ENCODE measurements at places on chromosomes 16 and 17.

DNA sequence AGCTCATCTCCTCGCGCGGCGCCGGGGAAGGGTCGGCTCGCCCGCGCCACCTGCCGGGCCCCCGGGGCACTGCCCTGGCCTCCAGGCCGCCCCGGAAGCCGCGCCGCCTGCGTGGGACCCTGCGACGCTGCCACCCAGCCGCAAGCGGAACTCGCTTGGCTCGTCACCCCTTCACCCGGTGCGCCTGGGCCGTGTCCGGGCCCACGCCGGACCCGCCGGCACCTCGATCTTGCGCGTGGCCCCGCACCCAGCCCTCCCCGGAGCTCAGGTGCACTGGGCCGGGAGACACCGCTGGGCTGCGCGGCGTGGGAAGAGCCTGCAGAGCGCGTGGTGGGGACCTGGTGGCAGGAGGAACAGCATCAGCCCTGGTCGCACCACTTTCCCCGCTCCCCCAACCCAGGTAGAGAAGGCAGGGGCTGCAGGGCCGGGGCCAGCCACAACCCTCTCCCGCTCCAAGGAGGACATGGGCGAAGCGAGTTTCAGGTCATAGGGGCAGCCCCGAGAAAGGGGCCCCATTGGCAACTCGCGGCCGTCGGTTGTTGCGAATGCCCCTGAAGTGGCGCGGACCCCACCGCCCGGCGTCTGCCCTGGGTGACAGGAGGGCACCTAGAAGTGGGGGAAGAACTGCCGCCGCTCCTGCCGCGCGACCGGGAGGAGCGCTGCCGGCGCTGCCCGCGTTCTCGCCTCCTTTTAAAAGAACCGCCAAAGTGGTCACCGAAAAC lies 363 bp upstream of the MIF4GD start:
- peak; percentile 86 for DNase-seq

DNA sequence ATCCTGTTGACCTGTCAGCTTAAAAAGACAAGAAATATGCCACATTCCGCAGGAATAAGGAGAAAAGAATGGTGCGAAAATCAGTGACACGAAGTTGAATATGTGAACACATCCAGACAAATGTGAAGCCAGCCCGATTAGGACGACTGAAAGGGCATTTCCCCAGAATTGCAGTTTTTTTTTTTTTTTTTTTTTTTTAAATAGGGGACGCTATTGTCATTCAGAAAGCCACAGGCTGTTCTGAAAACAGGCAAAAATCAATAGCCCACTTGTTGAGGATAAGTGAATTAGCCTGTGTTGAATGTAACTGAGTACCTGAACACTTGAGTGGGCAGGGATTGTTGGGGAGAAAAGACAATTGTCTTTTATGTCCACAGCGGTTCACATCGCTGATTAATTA lies 507.1 kb downstream of the WWOX start:
- DNase-seq: no peak

GRCh38 chr16:20107083-20107482 lies 33.4 kb upstream of the GPR139 start:
- no peak for DNase-seq

- DNase-seq: no peak
Measured at GRCh38 chr17:27980043-27980442, 62.4 kb upstream of the NLK start.

GRCh38 chr17:77942112-77942988 lies 16.2 kb upstream of the TNRC6C start:
- no peak for DNase-seq

GRCh38 chr17:12429116-12429515 lies 236.6 kb upstream of the MYOCD start:
- DNase-seq: no peak

DNA sequence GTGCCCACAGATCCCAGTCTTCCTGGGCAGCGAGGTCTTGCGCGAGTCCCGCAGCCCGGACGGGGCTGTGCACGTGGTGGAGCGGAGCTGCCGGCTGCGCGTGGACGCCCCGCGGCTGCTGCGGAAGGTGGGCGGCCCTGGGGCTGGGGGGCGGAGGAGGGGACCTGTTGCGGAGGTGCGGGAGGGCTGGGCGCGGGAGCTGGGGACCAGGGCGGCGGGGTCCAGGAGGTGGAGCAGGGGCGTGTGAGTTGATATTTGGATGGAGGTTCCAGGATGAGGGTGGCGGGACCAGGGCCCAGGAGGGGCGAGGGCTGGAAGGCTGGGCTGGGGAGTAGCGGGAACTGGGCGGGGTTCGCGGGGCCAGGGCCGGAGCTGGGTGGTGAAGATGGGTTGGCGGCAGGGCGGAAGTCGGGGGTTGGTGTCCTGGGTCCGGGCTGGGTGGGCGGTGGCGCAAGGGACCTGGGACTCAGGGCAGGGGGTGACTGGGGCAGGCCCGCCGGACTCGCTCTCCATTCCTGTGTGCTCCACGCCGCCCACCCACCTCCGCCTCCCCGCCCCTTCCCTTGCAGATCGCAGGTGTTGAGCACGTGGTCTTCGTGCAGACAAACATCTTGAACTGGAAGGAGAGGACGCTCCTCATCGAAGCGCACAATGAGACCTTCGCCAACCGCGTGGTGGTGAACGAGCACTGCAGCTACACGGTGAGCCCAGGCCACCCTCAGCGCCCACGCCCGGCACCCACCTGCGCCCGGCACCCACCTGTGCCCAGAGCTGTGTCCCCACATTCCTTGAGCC lies 29.6 kb downstream of the SEC14L5 start:
- no peak for DNase-seq

DNA sequence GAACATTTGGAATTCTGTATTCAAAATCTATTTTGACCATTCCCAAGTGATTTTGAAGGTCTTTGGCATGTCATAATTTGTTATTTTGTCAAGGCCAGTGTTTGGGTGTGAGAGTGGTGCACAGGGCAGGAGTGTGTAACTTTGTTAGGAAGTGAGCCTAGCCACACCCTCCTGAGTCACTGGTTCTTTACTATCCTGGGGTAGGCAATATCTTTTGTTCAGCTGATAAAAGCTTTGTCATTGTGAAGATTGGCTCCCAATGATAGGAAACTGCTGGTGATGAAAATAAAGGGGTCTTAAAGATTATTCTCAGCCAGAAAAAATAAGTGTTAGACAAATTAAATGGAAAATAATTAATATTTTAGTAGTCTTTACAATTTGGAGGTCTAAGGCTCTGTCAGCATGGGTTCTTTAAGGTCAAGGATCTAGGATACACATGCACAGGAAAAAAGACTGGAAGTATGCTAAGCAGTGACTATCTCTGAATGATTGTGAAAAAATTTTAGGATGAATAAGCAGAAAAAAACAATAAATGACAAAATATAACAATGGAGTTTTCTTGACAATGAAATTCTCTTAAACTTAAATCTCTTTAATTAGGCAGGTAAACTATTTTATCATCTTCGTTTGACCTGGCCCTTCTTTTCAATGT lies 5.1 kb downstream of the UBN1 start:
- no peak for DNase-seq

- no peak for DNase-seq
Measured at GRCh38 chr17:10156599-10156947, 41.8 kb downstream of the GAS7 start.

DNA sequence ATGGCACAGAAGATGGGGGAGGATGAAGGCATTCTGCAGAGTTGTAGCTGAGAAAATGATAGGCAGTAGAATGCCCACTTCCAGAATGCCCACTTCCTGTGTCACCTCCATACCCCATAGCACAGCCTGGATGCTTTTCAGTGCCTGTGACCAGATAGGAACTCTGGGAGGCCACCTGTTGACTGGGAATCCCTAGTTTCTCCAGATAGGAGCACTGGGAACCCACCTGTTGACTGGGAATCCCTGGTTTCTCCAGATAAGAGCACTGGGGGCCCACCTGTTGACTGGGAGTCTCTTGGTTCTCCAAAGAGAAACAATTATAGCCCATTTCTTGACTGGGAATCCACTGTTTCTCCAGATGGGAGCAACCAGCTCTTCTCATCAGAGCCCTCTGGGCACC lies 11.6 kb downstream of the CPHXL start:
- DNase-seq: no peak

GRCh38 chr17:77695386-77695785 lies 263.1 kb upstream of the TNRC6C start:
- no peak for DNase-seq

DNA sequence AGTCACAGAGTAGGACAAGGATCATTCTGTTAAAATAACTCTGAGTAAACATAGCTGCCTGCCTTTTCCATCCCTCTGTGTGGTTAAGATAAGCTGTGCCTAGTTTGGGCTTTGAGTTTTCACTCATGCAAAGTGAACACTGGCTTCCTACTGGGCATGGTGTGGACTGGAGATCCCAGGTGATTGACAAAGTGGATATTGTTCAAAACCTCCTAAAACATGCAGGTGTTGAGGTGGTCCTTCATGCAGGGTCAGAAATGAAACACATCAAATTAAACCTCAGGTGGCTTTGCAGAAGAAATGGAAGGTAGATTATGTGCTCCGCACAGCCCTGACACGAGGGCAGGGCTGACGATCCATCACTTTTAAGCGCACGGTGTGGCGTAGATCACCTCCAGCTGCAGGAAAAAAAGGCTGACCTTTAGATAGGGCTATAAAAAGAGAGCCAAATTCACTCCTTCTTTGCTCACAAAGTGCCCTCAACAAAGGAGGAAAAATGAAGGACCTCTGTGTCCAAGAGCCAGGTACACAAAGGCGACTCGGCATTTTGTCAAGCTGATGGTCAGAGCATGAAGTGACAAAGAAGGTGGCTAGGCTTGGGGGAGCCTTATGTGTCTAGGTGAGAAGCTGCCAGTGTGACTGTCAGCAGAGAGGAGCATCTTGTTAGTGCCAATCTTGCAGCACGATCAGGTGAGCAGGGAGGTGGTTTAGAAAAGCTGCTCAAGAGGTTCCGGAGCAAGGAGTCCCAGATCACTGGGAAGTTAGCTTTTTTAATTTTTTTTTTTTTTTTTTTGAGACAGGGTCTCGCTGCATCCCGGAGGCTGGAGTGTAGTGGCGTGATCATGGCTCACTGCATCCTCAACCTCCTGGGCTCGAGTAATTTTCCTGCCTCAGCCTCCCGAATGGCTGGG lies 19.9 kb upstream of the ITPRIPL2 start:
- DNase-seq: no peak

DNA sequence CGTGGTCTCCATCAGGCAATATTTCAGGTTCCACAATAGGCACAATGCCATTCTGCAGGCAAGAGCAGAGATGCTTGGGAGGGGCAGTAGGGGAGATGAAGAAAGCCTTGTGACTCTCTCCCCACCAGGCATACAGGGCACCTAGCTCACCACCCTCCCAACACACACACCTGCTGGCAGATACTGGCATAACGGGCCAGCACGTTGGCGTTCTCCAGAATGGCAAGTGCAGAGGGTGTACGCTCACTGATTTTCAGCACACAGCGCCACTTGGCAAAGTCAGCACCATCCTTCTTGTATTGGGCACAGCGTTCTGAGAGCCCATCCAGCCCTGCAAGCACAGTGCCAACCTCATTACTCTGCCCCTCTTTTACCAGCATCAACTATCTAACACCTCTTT lies 2.2 kb downstream of the ALDOC start:
- no peak for DNase-seq

DNA sequence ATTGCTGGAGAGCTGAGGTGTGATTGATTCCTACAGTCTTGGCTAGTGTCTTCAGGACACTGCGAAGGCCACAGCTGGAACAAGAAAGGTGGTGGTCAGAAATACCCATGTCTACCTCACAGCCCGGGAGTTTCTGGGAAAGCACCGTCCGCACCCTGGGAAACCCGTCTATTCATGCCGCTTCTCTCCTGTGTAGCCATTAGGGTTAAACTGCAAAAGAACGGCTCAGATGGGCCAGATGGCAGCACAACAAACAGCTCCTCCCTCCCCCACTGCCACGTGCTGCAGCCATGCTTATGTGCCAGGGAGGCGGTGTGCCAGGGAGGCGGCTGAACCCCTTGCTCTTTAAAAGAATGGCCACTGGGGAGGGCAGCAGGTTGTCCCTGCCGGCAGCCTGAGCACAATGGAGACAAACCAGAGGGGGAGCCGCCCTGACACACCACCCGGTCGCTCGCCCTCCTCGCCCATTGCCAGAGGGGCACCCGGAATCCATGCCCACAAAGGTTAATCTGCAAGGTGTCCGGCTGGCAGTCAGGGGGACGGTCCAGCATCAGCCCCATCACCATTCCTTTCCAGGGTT lies 65.2 kb downstream of the CYTH1 start:
- no peak for DNase-seq

DNA sequence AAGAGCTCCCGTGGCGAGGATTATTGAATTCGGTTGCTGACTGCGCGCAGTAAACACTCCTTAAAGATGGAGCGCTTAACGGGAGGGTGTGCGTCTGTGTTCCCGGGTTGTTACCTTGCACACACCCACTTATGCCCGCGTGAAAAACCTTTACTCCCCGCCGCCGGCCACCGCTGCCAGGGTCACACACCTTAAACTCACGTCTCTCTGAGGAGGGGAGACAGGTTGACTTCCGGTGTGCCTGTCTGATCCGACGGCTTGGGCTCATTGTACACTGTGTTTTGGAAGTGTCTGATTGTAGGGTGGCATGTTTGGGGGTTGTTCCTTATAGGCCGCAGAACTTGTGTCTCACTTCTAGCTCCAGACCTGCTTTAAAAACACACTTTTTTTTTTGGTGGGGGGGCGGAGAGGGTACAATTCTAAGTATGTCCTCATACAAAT lies 66.8 kb downstream of the KPNA2 start:
- DNase-seq: no peak

- no peak for DNase-seq
Measured at GRCh38 chr16:22926105-22926751, 112.3 kb downstream of the HS3ST2 start.

DNA sequence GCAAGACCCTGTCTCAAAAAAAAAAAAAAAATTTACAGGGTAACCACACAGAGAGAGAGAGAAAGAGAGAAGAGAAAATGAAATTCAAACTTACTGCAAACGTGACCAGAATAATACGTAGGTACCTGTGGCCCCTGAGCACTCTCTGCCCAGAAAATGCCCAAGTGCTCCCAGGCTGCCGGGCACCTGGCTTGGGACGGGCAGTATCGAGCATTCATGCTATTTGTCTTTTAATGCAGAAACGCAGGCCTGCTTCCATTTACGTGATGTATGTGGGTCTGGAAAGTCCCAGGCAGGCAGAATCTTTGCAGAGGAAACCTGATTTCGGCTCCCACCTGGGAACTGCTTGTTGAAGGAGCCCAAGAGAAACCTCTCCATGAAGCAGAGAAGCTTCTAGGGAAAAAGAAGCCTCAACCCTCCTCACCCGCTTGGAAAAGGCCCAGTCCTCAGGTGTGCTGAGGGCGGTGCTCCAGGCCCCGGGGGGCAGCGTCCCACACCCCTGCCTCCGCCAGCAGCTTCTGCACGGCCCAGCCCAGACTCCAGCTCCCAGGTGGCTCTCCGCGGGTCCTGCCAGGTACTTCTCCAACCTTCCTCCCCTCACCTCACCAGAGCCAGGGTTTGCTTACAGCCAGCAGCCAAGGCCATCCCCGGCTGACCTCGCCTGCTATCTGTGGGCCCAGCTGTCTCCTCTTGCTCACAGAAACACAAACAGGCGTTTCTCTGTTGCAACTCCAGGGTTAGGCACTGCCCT lies 14.0 kb downstream of the RPH3AL start:
- no peak for DNase-seq

DNA sequence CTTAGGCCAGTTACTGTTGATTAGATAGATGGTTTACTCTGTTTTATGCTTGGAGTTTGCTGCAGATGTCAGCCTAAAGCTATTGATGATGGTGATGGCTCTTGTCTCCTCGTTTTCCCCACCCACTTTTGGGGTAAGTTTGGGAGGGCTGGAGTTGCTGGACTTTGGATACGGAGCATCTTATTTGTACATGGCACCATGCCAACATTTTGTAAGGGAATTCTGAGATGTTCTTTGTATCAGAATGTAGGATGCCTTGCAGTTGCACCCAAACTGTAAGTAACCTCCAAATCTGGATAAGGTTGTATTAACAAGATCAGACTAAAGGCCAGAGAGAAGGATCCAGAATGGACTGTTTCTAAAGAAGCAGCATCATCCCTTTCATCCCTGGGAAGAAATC lies 551.9 kb upstream of the ZFHX3 start:
- DNase-seq: no peak

GRCh38 chr16:58392215-58393137 lies at the start of gene GINS3:
Gene GINS3, plus strand, starts transcription at chr16:58392471. Its CDS starts 131 bp downstream, at chr16:58392602.
- peak; percentile 62 for DNase-seq

Measured in stimulated activated CD8-positive, alpha-beta memory T cell treated with anti-CD3 and anti-CD28 coated beads, Interleukin-15, amount 100 ng/mL, for 24 hours (primary cell).